Uterus (tissue), 4 donors: ENCODE measurements at places on chromosomes 2 and 18. TPM values are rescaled to one million over a fixed set of nuclear protein-coding genes. Genes with fewer than 3 reads are reported as not detected.

DNA sequence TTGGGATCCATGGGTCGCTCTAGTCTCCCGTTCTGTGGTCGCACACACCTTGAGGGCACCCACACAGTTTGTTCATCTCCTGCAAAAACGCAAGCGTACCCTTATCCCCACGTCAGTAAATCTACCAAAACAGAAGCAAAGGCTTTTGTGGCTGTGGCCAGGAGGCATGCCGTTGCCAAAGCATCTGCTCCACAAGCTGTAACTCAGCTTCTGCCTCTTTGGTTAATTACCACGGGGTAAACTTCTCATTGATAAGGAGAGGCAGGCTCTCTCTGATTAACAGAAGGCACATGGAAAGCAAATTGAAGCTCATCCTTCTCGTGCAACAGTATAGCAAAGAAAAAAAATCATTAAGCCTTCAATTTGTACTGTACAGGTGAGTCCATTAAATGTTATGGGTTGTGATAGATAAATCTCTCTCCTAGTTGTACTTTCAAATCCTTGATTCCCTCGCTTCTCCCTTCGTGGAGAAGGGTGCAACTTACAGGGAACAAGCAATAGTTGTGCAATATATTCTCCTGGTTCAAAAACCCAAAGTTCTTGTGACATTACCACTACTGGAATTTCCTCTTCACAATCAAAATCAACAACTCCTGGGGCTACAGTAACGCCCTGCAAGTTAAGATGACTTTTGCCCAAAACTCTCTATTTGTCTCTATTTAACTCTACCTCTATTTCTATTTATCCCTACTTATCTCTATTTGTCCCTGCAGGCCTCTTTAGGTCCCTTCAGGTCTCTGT lies 10.3 kb downstream of the PECR start:
- no peak for DNase-seq

Gene MYO7B
- total RNA-seq, result 0.48 TPM

DNA sequence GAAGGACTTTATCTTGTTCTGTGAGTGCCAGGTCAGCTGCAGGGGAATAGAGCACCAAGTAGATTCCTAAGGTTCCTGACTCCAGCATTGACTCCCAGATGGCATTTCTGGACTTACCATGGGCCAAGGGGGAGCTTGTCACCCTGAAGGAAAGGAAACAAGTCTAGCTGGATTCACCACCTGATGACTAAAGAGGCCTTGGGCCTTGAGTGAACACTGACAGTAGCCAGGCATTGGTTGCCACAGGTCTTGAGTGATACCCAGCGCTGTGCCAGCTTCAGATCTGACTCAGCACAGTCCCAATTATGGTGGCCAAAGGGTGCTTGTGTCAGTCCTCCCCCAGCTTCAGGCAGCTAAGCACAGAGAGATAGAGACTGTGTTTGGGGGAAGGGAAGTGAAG lies 40.1 kb upstream of the CAPN13 start:
- no peak for DNase-seq

- DNase-seq, result no peak
These were observed 2.2 kb upstream of the CAD start for GRCh38 chr2:27214941-27215340.

Gene TGFA
- total RNA-seq, result 3.7 TPM

DNA sequence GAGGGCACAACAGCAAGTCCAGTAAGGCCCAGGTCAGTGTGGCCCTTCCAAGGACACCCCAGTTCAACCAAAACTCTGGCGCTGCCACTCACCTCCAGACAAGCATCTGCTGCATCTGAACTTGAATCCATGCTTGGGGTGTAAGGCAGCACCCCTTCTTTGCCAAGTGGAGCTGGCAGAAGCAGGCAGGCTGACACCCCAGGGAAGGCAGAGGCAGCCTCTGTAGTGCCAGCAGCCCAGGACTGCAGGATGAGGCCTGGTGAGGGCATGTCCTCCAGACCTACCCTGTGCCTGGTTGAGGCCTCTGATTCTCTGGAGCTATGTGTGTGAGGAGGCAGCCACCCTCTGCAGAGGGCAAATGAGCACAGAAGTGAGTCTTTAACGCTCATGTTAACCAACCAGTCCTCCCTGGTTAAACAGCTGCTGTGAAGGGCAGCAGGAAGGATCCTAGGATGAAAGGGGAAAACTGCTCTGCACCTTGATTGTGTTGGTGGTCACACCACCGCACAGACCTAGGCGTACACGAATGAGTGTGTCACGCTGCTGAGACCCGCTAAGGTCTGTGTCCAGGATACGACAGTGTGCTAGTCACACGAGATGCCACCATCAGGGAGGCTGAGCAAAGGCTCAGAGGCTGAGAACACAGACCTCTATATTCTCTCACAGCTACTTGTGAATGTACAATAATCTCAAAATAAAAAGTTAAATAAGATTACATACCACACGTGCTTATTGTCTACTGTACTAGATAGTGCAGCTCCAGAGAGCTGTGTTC lies 2.2 kb downstream of the PARD6G start:
- no peak for DNase-seq

- no peak for DNase-seq
These were observed 162.3 kb downstream of the MREG start for GRCh38 chr2:215851082-215851481.

DNA sequence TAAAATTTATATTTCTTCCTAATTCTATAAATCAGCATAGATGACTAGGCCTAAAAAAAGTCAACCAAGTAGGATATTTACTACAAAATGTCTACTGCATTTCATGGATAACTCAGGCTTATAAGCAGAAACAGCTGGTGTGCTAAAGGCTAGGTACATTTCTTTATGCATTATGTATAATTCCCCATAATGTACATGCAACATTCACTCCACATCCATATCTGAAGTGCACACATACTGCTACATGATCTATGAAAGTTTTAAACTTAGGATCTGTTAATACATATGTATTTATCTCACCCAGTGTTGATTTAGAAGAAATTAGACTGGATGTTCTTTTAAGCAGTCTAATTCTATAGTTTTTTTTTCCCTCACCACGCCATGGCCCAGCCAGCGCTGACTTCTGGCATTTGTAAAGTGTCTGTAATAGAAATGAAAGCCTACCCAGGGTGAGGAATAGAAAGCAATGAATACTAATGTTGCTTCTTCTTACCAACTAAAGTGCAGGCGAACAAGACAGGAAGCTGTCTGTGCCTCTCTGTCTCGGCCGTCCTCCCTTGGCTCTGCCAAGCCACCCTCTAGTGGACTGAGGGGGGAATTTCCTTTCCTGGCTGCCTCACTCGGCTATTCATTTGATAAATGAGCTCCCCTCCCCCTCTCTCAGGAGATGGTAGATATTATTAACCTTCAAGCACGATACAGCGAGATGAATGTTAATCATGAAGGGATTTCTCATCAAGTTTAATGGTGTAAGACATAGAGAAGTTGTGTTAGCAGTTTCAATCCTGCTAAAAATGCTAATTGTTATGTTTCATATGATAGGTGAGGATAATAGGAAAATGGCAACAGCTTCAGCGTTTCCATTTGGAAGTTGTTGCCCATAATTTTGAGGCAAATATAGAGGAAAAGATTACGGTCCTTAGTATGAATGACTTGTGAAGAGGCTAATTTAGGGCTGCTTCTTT lies 384.5 kb downstream of the MTX2 start:
- DNase-seq, result peak; percentile 75

Gene COPS8
- total RNA-seq, result 69.3 TPM

DNA sequence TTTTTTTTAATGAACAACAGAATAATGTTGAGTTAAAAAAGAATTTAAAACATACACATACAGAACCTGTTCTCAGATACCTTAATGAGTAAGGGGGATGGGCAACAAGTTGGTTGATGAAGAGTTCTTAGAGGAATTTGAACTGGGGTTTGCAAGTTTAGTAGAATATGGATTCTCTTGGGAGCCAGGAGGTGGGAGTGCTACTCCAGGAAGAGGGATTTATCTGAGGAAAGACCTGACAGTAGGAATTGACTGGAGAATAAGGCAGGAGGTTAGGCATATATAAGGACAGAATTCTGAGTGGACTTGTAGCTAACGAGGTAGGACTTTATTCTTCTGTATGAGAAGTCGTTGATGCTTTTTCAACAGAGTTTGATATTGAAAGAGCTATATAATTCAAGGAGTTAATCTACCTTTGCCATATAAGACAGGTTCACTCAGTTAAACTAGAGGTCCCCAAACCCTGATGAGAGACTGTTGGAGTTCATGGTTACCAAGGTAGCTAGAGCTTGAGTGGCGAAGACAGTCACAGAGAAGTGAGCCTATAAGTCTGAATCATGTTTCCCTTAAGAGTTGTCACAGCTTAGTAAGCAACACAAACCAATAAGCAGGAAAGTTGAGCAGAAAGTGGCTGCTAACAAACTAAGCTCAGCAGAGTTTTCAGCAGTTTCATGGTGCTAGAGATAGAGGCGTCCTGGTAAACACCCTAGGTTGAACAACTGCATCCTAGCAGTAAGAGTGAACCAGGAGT lies 88.2 kb downstream of the NCOA1 start:
- no peak for DNase-seq

DNA sequence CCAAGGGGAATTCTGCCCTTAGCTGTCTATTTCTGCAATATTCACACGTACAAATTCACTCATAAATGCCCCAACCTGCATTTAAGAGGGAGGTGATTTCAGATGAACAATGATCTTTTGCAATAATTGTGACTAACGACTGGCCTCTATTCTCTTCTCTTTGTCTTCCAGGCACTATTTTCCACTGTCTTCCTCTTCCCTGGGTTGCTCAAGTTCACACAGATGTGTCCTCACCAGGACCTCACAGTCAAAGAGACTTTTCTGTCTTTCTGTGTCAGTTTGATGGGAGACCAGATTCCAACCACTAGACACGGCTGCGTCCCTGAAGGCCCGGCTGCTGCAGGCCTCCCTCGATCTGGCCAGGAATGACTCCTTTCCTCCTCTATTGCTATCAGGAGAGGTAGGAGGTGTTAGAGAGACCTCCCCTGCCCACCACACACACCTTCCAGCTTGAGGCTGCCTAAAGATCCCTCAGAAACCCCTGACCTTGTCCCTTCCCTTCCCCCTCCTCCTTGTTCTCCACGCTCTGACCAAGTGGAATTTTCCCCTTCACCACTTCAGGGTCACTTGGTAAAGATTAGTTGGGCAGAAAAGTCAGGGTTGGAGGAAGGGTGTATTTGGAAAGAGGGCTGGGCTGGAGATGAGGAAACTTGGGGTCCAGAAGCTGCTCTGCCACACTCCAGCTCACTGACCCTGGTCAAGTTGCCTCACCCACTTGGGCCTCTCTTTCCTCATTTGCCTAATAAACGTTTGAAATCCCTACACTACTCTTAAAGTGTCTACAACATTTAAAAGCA lies 109.2 kb upstream of the COPS8 start:
- no peak for DNase-seq

GRCh38 chr2:88136817-88137216 lies 9.0 kb upstream of the FABP1 start:
- DNase-seq, result no peak

- DNase-seq, result no peak
These were observed 201.3 kb upstream of the GALNT5 start for GRCh38 chr2:157056200-157056676.

Gene MAP2
- 18.7 TPM for total RNA-seq

DNA sequence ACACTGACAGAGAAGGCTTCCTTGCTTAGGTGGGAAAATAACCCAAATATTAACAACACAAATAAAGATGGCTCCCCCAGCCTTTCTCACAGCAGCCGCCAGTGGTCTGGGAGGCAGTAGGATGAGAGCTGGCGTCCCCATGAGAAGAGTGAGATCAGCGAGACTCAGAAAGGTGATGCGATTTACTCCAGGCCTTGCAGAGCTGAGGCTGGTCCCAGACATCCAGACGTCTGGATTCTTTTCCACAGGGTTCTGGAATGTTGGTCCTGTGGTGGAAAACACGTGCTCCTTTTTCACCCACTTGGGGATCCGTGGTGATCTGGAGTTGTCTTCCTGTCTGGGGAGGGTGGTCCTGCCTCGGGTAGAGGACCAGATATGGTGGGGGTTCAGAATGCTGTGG lies 190.6 kb downstream of the CTIF start:
- DNase-seq, result no peak

- no peak for DNase-seq
These were observed 25.1 kb downstream of the ADRA2B start for GRCh38 chr2:96091141-96091710.

GRCh38 chr2:62362561-62362960 lies 143.4 kb downstream of the TMEM17 start:
- DNase-seq, result no peak

DNA sequence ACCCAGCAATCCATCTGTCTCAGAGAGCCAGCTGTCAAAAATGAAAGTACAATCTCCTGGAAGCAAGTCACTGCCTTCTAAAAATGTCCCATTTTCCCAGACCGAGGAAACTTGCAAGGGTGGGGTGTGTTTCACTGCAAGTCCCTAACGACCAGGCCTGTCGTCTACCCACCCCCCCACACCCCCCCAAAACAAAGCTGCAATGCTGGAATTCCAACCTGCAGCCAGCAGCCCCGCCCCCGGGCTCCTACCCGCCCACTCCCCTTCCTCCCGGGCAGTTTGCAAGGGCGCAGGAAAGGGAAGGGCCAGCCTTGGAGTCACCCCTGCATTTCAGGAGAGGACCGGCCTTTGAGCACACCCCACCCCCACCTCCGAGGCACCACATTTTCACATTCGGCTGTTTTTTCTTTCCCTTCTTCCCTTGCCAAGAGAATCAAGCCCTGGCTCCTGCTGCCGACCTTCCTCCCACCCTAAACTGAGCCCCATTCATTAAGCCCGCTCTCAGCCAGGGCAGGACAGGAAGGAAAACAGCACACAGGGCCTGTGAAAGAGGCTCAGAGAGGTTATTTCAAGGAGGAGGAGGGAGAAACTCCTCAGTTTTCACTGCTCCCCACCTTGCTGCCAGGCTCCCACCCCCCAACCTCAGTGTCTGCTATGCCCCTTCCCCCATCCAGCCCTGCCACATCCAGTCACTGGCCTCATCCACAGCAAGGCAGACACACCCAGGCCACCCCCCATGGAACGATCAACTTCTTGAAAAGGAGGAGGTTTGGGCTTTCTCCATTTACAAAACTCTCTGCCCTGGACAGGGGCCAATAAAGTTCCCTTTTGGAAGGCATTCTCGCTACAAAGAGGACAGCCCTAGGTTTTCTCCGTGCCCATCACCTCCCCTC lies 11.3 kb downstream of the SMAD7 start:
- no peak for DNase-seq

DNA sequence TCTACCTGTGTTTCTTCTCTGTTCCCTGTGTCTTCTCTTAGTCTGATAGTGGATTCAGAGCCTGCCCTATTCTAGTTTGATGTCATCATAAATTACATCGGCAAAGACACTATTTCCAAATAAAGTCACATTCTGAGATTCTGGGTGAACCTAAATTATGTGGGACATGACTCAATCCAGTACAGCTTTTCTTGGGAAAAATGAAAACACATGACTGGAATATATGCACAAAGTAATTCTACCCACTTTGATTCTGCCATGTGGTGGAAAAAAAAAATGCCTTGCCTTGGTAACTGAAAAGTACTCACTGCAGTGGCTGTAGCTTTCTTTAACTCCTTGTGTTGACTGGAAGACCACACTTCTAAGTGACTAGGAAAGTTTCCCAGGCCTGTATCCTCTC lies 73.7 kb downstream of the LRATD1 start:
- no peak for DNase-seq

Gene CHN1
- 15.1 TPM for total RNA-seq

- DNase-seq, result no peak
These were observed 40.0 kb upstream of the ITGA6 start for GRCh38 chr2:172387361-172387760.

Gene RNF138
- total RNA-seq, result 94.8 TPM
